ENCODE measurements at places on chromosomes 6 and 20.

DNA sequence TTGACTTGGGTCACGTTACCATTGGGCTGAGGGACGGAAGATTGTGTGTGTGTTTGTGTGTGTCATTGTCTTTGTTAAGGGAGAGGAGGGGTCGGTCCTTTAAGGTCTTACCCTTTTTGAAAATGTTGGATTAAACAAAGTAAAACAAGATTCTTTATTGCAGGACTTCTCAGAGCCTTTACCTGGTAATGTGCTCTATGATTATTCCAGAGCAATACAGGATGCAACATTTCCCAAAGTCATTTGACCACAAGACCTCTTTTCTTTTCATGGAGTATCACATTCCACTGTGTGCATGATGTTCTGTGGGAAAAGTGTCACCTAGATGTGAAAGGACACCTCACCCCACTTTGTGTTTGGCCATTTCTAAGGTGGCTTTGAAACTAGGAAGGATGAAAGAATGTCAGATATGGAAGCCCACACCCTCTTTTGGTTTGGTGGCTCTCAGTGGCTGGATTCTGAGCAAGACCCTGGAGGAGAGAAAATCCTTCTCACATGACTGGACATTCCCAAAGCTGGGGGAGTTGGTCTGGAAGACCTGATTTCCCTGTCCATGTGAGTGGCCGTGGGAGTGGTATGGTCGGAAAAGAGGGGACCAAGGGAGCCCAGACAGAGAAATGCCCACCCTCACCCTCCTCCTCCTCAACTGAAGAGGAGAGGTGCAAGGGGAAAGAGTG is 18.2 kb upstream of the ZNF831 start:
- no peak for DNase-seq

DNA sequence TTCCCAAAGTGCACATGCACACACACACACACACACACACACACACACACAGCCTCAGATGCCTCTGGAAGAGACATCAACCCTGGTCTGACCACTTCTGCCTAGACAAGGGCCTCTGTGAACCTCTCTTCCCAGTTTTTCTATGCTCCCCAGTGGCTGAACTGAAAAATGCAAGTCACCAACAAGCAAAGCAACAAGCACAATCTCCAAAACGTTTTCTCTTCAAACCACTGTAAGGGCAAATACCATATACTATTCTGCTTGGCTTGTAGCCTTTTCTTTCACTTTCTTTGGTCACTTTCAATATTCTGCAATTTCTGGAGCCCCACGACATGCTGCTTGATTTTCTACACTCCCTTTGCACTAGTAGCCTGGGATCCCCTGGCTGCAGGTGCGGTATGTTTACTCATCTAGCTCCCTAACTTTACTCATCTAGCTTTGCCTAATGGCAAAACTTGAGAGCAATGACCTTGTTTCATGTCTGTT is 121.4 kb upstream of the DST start:
- DNase-seq, result no peak

DNA sequence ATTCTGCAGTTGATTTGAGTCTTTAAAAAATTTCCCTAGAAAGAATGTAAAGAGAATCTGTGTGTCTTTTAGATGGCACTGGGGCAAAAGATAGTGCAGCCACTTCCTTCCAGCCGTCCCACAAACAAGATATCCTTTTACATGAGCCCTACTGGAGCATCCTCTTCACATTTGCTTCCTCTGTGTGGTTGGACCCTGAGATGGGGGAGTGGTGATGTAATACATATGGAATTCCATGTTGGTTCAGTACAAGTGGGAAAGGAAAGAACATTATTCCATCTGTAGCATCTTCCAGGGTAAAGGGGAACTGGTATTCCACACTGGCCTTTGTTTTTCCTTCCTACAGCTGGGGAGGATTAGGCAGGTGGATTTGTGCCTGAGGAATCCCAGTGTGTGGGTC is 78.9 kb upstream of the ISM1 start:
- no peak for DNase-seq

GRCh38 chr6:14383393-14384174 is 266.0 kb downstream of the CD83 start:
- no peak for DNase-seq

- no peak for DNase-seq
Measured at GRCh38 chr6:138521790-138522189, 22.5 kb upstream of the NHSL1 start.

DNA sequence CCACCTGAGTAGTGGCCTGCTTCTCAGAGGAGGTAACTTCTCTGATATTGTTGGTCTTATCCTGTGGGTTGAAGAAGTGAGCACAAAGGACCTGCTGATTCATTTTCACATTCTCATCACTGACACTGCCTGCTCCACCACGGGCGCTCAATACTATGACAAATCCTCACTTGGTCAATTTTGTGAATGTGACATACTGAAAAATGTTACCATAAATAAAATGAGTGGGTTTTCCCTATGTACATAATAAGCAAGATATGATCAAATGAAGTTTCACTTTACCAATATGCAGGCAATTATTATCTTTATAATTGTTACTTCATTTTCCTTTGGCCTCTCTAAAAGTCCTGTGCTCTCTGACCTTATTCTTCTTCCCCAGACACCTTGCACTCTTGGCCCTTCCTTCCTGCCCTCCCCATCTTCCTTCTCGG is 71.5 kb upstream of the RIPOR2 start:
- DNase-seq, result no peak

DNA sequence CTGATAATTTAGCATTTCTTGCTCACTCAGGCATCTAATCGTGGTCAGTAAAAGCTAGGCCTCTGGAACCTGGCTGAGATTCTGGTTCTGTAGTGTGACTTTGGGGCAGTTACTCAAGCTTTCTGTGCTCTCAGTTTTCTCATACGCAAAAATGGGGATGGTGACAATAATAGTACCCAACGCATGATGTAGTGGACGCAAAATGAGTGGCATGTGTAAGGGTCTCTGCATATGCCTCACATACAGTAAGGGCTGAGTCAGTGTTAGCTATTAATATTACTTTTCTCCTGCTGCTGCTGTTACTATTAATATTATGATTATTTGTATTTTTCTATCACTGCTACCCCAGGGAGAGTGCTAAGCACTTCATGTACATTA is 686 bp downstream of the GINS1 start:
- DNase-seq, result no peak

- no peak for DNase-seq
Measured at GRCh38 chr20:32352121-32352720, 5.9 kb upstream of the ASXL1 start.

Measured in T-helper 22 cell (primary cell).